Stromal cell of bone marrow (primary cell): ENCODE measurements at places on chromosomes 2 and 18.

GRCh38 chr18:59382383-59382782, 23.3 kb upstream of the LMAN1 start:
- no peak for DNase-seq

- DNase-seq = no peak
Measured at GRCh38 chr2:71538241-71538640, 84.9 kb downstream of the DYSF start.

DNA sequence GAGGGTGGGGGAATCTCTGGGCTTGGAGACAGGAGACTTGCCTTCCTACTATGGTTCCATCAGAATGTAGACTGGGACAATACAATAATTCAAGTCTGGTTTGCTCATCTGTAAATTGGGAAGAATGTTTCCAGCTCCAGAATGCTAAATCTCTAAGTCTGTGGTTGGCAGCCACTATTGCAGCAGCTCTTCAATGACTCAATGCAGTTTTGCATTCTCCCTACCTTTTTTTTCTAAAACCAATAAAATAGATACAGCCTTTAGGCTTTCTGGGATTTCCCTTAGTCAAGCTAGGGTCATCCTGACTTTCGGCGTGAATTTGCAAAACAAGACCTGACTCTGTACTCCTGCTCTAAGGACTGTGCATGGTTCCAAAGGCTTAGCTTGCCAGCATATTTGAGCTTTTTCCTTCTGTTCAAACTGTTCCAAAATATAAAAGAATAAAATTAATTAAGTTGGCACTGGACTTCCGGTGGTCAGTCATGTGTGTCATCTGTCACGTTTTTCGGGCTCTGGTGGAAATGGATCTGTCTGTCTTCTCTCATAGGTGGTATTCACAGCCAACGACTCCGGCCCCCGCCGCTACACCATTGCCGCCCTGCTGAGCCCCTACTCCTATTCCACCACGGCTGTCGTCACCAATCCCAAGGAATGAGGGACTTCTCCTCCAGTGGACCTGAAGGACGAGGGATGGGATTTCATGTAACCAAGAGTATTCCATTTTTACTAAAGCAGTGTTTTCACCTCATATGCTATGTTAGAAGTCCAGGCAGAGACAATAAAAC, 6.5 kb downstream of the TTR start:
- no peak for DNase-seq

- DNase-seq = no peak
Measured at GRCh38 chr2:143730155-143730952, 601.1 kb downstream of the ARHGAP15 start.

GRCh38 chr2:155190342-155190741, 491.8 kb downstream of the KCNJ3 start:
- no peak for DNase-seq

GRCh38 chr2:102703748-102704147, 58.1 kb upstream of the TMEM182 start:
- no peak for DNase-seq

GRCh38 chr18:10760986-10761385, 235.2 kb downstream of the NAPG start:
- DNase-seq = no peak

DNA sequence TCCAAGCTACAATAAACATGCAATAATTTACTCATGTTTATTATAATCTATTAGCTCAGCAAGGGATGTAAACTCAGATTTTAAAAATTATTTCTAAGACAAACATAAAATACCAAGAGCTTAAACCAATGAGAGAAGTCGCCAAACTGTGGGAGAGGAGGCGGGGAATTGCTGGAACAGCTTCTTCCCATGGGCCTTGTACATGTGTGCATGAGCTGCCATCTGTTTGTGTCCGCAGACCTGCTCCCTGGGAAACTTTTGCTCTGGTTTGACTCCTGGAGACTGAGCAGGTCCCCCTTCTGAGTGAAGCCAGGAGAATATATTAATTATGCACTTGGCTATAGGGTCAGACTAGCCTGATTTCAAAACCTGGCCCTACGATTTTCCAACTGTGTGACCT, 655.9 kb upstream of the SOX11 start:
- DNase-seq = no peak
